ENCODE measurements at places on chromosomes 1 and 21.

DNA sequence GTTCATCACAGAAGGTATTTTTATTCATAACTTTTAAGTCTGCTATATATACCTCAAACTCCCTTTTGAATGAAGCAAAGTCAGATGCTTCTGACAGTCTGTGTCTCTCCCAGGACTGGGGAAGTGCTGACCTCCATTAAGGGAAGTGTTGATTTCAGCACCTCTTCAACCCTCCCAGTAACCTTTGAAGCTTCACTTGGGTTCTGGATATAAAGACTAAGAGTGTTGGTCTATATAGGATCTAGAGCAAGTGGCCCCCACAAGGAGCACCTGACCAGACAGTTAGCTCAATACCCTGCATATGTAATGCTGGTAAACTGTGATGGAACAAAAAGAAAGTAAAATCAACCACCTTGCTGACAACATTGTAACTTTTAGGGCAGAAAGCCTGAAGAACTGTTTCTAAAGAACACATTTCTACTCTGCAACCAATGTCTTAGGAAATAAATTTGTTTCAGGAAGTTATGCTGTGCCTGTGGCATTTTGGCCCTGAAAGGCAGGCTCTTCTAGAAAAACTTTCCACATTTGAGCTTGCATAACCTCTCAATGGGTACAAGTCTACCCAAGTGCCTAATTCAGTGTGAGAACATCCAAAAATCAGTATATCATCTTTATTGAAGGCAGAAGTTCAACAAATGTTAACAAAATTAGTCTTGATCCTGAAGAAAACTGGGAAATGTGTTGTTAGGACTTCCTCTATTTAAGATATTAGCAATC lies 865 bp upstream of the PTPN22 start:
- DNase-seq: no peak

- no peak for DNase-seq
Measured at GRCh38 chr1:75969550-75969949, 37.3 kb upstream of the ASB17 start.

- DNase-seq: no peak
Measured at GRCh38 chr1:17004466-17005364, 7.0 kb downstream of the ATP13A2 start.

DNA sequence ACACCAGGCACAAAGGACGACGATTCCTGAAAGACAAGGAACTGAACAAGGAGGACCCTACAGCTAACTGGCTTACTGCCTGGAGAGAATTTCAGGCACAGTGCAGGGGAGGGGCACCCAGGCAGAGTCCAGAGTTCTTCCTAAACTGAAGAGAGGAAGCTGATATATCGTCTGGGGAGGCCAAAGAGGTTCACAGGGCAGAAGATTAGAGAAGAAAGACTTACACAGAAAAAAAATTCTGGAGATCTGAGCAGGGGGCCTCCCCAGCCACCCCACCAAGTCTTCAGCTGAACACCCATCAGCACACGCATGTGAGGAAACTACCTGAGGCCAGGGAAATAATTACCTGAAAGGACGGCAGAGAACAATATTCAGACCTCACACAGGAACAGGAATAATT lies 24.6 kb downstream of the SORT1 start:
- no peak for DNase-seq

DNA sequence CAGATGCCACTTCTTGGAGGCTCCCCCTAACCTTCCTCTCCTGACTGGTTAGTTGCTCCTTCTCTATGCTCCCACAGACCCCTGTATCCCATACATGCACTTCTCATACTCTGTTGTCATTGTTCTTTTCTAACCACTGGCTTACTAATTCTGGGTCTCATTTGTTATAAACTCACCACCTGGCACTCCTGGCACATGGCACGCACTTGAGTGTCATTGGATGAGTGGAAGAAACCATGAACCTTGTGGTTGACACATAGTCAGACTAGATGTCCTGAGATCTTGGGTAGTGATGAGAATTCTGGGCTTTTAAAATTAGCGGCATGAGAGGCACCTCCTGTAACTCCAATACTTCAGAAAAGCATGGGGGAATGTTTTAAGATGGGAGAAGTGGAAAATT lies 49.3 kb downstream of the TRIM62 start:
- DNase-seq: no peak

DNA sequence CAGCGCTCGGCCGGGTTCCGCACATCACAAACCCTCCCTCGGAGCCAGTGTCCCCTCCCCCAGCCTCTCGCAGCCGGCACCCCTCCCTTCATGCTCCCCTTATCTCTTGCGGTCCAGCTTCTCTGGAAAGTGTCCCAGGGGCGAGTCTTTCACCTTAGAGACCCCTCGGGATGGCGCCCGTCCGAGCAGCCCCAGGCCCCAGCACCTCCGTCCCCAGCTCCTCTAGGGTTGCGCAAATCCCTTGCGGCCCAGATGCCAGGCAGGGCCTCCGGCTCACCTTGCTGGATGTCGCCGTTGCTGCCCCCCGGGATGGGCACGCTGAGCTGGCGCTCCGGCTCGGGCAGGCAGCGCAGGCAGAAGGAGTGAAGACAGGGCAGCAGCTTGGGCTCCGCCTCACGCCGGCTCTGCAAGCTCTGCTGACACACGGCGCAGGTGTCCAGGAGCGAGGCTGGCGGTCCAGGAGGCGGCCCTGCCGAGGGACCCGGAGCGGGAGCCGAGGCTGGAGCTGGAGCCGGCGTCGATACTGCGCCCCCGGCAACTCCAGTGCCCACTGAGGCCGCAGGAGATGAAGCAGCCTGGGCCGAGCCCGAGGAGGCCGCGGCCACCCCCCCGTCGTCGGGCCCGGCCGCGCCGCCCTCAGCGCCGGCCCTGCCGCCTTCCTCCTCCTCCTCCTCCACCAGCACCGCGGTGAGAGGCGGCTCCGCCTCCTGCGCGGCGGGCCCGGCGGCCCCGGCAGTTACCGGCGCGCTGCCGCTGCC lies 550 bp downstream of the TRIM33 start:
- DNase-seq: no peak

- no peak for DNase-seq
Measured at GRCh38 chr1:48230236-48230635, 7.7 kb downstream of the SLC5A9 start.

DNA sequence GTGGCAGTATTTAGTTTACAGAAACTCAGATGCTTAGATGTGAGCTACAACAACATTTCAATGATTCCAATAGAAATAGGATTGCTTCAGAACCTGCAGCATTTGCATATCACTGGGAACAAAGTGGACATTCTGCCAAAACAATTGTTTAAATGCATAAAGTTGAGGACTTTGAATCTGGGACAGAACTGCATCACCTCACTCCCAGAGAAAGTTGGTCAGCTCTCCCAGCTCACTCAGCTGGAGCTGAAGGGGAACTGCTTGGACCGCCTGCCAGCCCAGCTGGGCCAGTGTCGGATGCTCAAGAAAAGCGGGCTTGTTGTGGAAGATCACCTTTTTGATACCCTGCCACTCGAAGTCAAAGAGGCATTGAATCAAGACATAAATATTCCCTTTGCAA lies 59.7 kb upstream of the ZNF326 start:
- no peak for DNase-seq

GRCh38 chr21:17690078-17690494 lies 77.4 kb upstream of the BTG3 start:
- DNase-seq: no peak

Data from vagina (tissue), 2 donors.